ENCODE measurements at places on chromosomes 7 and 10.

GRCh38 chr10:124380256-124380995 is 38.3 kb downstream of the OAT start:
- no peak for DNase-seq

DNA sequence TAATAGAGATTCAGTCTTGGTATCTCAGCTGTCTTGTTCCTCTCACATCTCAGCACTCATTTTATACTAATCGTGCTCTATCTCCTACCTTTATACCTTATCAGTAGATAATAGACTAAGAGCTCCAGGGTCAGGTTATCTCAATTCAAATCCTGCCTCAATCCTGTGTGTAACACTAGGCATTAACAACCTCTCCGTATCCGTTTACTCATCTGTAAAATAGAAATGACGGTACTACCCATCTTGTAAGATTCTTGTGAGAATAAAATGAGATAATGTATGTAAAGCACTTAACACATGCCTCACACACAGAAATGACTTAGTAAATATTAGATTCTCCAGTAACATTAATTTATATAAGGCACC is 622 bp upstream of the P4HA1 start:
- DNase-seq, result no peak

DNA sequence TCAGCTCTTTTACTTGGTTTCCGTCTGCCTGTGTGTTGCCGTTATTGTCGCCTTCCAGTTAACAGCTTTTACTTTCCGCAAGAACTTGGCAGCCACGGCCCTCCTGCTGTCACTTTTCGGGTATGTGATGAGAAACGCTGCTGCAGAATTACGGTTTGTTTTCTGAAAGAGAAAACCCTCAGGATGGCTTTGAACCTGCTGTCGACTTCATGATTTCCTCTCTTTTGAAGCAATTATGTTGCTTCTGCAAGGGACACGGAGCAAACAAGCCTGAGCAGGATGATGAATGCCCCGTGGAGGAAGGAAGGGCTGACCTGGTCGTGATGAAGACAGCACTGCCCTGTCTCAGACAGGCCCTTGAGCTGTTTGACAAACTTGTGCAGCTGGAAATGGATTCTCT is 339.8 kb downstream of the ABCA13 start:
- DNase-seq, result peak; percentile 40

DNA sequence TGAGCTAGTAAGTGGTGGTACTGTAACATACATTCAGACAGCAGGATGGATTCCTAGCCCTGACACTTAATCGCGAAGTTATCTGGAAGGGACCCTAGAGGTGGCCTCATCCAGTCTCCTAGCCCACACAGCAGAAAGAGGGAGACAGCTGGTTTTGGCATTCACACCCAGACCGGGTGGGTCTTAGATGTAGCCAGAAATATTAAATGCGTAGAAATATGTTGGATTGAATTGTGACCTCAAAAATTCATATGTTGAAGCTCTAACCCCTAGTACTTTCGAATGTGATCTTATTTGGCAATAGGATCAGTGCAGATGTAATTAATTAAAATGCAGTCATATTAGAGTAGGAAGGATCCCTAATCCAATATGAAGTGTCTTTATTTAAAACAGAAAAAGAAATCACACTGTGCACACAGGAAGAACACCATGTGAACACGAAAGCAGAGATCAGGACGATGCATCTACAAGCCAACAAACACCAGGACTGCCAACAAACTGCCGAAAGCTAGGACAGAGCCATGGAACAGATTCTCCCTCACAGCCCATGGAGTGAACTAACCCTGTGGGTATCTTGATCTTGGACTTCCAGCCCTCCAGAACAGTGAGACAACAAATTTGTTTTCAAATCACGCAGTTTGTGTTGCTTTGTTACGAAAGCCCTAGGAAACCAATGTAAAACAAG is 2.9 kb upstream of the XPNPEP1 start:
- no peak for DNase-seq

GRCh38 chr10:118315629-118316028 is 26.5 kb downstream of the FAM204A start:
- DNase-seq, result no peak

DNA sequence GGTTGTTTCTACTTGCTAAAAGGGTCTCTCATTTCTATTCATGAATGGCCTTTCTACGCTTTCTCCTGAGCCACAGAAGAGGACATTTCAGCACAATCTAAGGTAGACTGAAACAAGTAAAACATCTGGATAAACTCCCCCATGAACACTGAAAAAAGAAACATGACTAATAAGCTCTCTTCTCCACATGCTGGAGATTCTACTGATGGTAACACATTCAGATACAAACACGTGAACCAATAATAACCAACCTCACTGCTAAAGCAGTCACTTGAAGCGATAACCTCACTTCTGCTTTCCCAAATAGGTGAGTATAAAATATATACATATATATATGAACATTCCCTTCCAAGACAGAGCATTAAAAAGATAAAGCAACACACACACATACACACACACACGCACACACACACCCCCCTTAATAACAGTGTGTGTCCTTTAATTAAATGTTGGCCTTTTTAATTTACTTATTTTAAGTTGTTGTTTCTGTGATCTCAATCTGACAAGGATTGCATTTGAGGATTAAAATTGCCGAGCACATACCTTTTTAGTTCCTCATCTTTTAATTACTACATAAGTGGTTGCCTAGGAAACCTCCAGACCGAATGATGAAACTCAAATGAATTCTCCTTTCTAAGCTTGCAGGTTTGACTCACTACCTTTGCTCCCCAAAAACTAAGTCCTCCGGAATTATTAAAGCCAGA is 292.4 kb upstream of the KLF14 start:
- DNase-seq, result peak; percentile 89

DNA sequence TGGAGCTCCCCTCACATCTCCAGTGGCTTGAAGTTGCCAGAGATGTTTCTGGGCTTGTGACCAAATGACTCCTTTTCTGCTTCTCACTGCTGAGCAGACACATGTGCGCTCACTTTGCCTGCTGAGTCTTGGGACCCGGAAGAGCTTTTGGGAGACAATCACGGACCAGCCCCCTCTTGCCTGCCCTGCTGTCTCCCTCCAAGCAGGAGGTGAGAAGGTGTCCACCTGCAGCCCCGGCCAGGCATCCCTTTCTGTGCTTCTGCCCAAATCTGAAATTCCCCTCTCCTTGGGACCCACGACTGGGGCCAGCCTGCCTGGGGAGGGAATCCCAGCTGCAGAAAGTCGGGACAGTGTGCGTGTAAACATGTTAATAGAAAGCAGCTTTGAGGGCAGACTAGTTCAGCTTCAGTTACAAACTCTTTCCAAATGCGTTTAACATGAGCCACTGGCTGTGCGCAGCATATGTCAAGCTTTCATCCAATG is 31.7 kb downstream of the HTRA1 start:
- DNase-seq, result no peak

DNA sequence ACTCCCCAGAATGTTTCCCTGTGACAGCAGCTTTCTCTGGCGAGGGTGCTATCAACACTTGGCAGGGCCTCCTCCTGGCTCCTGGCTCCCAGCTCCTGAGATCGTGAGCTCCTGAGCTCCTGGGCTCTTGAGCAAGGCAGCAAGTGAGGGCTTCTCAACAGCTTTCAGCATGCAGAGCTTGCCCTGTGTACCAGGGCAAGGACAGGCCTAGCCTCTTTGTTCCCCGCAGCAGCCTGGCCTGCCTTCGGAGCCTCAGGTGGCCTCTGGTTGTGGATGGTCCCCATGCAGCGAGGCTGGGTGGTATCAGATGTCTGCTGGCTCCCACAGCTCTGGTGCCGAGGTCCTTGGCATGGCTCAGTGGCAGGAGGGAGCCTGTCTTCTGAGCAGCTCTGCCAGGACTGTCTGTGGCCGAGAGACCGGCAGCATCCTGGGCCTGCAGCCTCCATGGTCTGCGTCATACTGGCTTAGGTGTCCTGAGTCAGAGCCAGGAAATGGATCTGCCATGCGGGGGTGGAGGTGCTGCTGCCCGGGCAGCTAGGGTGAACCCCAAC is 44.2 kb downstream of the ZMIZ1 start:
- peak; percentile 90 for DNase-seq

DNA sequence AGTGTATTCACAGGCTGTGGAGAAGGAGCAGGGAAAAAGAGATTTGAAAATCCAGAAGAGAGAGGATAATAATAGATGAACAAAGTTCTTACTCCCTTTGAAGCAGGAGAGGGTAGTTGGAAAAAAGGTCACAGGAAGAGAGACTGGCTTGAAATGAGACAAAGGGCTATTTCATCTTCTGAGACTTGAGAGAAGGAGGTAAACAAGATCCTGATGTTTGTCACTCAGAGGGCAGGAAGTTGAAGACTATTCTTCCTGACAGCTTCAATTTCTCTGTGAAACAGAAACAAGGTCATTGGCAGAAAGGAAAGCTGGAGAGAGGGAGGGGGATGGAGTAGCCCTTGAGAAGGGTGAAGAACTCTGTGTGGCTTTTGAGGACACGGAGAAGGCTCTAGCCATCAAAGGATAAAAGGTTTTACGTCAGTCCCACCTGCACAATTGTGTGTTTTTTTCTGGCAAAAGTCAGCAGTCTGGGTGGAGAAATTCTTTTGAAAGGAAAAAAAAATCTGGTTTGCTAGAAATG is 216.1 kb upstream of the STEAP4 start:
- no peak for DNase-seq

GRCh38 chr7:23234569-23235296 is 11.8 kb upstream of the GPNMB start:
- DNase-seq, result no peak

DNA sequence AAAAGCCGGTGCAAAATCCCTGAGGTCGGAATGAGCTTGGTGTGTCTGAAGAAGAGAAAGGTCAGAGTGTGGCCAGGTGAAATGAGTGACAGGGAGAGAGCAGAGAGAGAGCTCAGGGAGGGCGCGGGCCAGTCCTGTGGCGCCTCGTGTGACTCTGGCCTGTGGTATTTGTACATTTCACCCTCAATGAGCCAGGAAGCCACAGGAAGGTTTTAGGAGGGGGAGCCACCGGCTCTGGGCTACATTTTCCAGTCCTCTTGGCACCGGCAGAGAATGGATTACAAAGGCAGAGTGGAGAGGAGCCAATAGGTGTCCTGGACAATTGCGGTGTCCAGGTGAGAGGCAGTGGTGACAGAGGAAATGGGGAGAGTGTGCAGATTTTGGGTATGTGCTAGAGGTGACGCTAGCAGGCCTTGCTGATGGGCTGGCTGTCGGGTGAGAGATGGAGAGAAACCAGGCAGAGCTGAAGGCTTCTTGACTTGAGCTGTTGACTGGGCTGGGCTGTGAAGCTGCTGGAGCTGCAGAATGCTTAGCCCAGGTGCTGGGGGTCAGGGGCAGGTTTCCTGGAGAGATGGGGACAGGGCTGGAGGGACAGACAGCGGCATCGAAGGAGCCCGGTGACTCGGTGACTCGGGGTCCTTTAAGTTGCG is 38.1 kb downstream of the COL13A1 start:
- no peak for DNase-seq

DNA sequence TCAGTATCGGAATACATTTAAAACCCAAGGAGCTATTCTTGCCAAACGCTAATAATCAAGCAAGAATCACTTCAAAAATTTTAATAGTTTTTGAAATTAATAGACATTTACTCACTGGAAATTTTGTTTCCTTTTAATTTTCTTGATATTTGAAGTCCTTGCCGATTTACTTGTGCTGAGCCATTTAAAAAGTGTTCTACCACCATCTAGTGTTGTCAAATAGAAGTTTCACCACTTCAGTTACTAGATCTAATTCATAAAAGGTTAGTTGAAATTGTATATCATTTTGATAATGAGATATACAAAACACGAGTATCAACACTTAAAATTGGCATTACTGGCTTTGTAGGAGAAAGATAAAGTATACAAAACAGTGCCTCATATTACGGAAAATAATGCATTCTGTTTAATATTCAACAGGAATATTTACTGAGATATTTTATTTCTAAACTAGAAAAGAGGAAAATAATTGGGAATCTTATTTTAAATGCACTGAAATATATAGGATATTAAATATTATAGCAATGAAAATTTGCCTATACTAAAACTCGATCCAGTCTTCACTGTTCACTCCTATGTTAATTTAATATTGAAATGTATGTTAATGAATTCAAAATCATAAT is 664.8 kb upstream of the SEMA3D start:
- peak; percentile 58 for DNase-seq

DNA sequence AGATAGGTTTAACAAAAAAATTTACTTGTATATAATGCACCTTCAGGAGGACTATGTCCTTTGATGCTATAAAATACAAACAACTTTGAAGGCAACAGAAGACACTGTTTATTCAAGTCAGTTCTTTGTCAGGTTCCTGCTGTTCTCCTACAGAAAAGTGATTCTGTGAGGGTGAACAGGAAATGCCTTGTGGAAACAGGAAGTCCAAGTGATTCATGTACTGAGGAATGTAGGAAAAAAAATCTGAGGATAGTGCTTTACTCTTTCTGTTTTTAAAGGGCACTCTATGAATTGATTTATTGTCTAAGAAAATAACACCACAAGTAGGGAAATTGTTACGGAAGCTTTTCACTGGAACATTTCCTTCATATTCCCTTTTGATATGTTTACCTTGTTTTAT is 171.9 kb downstream of the HDAC9 start:
- DNase-seq, result peak; percentile 69

GRCh38 chr10:90204956-90205314 is 503.5 kb downstream of the KIF20B start:
- DNase-seq, result peak; percentile 60

- DNase-seq, result no peak
Measured at GRCh38 chr10:867807-868206, 63.7 kb downstream of the LARP4B start.

DNA sequence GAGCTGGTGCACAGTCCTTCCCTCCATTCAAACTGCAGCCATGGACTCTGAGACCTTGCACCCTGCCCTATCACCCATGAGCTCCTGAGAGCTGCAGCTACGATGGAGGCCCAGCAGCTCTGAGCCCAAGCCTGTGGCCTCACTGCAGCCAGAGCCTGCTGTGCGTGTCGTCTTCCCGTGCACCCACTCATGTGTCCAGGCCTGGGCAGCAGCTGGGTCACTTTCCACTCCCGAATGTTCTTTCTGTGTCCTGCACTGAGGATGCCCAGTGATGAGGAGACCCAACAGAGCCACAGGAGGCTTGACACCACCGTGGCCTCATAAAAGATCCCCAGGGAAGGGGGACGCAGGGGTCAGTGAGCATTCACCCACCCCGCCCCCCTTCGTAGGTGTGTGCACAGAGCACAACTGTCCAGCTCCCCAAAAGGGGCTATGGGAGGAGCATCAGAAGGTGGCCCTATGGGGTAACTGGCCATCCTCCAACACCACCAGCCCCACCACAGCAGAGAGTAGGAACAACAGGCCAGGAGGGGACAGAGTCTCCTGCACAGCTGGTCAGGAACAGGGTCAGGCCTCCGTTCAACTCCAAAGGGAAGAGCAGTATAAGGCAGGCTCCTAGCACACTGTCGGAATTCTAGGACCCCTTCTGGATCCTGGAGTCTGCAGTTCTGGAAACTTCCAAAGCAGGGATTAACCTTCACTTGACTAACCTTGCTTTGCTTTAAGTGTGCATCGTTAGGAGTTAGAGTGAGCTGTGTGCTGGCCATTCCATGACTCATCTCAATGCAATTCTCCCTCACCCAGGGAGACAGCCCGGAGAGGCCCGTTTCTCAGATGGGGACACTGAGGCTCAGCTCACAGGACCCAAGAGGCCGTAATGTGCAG is 52.6 kb downstream of the RASGEF1A start:
- DNase-seq, result peak; percentile 39

Measured in epithelial cell of esophagus (primary cell).